8988T (cell line): ENCODE measurements at places on chromosomes 11 and 22.

DNA sequence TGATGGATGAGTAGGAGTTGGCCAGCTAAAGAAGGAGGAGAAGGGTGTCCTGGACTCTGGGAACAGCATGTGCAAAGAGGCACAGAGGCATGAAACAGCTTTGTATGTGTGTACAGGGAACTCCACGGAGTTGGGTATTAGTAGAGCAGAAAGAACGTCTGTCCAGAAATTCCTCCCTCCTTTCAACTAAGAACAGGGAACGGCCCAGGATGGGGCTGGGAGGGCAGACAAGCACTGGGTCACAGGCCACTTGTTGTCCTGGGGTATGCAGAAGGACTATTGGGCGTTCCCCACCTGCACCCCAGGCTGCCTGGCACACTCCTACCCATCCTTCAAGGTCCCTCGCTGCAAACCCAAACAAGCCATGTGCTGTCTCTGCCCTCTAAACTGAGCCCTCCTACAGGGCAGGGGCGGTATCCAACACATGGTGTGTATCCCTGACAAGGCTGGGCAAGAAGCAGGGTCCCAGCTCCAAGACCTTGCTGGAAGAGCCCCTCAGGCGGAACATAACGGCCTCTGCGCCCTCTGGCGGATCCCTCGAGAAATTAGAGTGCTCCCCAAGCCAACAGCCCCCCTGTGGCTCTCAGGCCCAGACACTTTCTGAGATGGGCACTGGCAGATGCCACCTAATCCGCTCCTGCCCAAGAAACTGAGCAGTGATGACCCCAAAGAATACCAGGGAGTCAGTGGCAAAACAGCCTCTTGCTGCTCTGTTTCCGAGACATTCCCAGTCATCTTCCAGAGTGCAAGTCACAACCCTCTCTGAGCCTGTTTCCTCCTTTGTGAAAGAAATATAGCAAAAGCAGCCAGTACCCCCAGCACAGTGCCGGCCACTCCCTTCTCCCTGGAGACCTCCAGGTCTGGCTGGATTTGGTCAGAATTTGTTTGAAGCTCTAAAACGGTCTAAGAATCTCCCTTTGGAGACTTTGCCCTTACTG, 1.6 kb upstream of the ELFN2 start:
- DNase-seq: peak; percentile 65

DNA sequence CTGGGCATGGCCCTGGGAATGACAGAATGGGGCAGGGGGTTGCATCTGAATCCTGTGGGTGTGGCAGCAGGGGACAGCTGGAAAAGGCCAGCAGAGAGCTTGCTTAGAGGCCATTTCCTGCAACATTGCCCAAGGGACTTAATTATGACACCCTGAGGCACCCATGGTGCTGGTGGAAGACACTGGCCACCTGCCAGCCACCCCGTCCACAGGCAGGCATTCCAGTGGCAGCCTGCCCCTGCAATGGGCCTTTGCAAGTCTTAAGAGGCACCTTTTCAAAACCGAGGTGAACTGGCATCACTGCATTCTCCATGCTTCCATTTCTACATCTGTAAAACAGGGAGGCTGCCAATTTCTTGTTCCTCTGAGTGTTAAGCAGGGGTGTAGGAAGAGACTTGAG, 21.6 kb upstream of the SUSD2 start:
- no peak for DNase-seq

DNA sequence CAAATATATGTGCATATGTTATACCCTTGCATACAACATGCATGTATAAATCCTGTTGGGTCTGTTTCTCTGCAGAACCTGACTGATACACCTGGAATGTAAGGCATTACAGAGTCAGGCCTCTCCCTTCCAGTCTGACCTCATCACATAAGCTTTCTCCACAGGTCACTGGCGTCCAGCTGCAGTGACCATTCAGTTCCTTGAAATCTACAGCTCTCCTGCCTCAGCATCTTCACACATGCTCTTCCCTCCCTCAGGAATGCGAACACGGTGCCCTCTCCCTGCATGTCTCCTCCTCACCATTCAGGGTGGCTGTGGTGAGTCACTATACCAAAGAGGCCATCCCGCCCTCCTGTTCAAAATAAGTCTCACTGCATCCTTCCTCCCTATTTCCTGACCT, 657.8 kb upstream of the B3GAT1 start:
- DNase-seq: no peak

DNA sequence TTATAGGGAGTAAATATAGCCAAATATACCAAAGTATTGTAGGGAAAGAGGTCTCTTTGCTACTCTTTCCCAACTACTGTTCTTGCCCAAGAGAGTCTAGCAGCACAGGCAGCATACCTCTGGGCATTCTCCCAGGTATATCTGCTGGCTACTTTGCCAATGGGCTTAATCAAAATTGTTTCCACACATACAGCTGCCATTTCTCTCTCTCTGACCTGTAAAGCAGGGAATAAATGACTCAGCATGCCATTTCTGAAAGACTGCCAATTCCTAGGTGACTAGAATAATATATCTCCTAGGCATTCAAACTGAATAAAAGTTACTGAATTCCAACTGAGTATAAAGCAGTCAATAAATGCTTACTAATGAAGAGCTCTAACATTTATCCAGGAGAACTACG, 44.6 kb downstream of the RDX start:
- DNase-seq: no peak

- no peak for DNase-seq
Measured at GRCh38 chr22:37058917-37059701, 7.6 kb downstream of the KCTD17 start.

GRCh38 chr11:72812604-72812966, 1.6 kb upstream of the ATG16L2 start:
- DNase-seq: no peak

DNA sequence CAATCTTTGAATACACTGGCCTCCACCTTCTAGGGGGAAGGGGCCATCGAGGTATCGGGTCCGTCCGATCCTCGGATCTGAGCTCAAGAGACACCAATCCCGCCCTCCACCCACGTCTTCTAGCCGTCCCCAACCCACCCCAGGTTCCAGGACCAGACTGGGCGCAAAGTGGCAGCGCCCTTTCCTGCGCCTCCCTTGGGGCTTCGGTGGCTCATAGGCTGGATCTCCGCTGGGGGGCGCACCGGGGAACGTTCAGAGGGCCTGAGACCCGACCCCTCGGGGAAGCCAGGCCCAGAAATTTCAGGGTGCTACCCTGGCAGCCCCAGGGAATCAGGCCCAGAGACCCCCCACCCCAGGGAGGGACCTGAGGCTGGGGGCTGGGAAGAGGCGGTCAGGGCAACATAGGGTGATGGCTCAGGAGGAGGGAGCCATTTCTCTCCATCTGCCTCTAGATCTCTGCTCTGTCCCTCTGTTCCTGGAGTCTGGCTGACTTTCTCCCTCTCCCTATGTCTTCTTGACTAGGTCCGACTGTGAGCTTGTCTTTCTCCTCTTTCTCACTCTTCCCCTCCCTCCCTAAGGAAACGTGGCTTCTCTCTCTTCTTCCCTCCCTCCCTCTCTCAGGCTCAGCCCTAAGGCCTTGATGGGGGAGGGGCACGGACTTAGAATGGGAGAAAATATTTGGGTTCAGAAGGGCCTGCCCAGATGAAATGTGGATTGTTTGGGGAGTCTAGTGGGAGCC, 1.1 kb downstream of the CREB3L1 start:
- peak; percentile 96 for DNase-seq

DNA sequence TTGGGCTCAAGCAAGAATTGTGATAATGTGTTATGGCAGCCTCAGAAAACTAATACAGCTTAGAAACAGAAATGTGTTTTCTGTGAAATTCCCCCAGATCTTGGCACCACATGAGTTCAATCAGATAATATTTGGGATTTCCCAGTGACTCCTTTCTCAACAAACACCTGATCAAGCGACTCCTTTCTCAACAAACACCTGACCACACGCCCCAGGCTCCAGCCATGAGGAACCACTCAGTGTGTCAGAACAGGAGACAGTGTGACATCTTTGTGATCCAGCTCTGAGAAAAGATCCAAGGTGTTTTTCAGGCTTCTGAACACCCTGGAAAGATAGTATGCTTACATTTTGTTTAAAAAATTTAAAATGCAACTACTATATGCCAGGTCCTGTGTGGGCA, 1.9 kb upstream of the UVRAG start:
- DNase-seq: no peak

GRCh38 chr11:10392095-10393079, 62.7 kb upstream of the AMPD3 start:
- no peak for DNase-seq

- no peak for DNase-seq
Measured at GRCh38 chr22:32533265-32534111, 58.9 kb downstream of the FBXO7 start.

DNA sequence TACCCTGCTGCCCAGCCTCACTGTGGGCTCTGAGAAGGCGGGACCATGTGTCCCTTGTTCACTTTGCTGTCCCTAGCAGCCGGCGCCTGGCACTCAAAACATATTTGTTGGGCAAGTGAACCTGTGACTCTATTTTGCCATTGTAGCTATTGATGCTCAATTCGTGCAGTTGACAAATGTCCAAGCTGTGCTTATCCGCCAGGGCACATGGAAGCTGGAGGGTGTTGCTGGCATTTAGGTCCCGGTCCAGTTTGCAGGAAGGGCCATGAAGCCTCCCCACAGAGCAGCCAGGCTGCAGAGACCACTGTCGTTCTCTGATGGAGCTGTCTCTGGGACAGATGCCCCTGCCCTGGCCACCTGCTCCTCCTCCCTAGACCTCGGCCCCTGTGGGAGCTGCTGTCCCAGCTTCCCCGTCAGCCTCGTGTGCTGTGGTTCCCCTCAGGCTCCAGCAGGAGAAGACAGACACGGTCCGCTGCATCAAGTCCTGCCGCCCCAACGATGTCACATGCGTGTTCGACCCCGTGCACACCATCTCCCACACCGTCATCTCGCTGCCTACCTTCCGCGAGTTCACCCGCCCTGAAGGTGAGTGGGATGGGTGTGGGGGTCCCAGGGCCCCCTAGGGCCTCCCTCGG, 71.5 kb downstream of the FBLN1 start:
- DNase-seq: no peak

DNA sequence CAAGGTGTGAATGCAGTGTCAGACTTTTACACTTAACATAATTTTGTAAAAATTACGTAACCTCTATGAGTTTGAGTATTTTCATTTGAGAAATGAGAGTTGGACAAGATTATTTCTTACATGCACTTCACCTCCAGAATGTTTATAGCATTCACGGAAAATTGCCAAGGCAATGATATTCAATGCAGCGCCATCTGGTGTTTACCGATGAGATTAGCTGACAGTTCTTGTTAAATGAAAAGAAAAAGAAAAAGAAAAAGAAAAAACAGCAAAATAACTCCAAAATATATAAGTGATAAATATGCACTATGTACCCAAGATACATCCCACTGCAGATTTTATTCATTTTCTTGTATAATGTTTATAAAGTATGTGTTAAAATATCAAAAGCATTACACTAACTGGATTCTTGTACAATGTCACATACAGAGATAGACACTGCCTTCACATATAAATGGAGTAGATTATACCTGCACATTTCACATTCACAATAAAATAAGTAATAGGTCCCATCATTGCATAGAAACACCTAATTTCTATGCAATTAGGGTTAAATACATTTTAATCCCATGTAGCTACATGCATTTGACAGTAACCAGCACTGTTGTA, 976.3 kb upstream of the FAT3 start:
- DNase-seq: no peak

- no peak for DNase-seq
Measured at GRCh38 chr22:33314316-33314715, 256.1 kb upstream of the SYN3 start.

DNA sequence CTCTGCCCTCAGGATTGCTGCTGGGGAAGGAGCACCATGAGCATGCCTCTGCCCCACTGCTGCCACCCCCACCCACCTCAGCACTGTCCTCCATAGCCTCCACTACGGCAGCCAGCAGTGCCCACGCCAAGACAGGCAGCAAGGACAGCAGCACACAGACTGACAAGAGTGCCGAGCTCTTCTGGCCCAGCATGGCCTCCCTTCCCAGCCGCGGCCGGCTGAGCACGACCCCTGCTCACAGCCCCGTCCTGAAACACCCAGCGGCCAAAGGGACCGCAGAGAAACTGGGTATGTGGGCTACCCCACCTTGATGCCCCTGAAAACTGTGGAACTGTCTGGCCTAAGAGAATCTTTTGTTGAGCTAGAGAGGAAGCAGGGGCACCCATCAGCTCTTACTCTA, 101.0 kb downstream of the AMOTL1 start:
- no peak for DNase-seq

DNA sequence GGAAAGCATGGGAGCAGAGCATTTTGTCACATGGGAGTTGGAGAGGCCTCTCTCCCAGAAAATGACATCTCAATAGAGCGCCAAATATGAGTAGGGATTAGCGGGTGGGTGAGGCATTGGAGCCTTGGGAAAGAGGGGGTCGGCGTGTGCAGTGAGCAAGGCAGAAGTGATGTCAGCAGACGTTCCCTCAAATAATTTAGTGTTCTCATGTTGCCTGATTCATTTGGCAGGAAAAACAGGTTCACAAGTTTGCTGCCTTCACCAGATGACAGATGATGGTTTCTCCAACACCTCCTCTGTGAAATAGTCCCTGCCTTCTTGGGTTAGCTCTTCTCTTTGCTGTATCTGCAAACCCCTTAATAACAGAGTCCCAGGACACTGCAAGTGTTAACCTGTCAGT, 118.5 kb upstream of the ARHGAP20 start:
- no peak for DNase-seq

DNA sequence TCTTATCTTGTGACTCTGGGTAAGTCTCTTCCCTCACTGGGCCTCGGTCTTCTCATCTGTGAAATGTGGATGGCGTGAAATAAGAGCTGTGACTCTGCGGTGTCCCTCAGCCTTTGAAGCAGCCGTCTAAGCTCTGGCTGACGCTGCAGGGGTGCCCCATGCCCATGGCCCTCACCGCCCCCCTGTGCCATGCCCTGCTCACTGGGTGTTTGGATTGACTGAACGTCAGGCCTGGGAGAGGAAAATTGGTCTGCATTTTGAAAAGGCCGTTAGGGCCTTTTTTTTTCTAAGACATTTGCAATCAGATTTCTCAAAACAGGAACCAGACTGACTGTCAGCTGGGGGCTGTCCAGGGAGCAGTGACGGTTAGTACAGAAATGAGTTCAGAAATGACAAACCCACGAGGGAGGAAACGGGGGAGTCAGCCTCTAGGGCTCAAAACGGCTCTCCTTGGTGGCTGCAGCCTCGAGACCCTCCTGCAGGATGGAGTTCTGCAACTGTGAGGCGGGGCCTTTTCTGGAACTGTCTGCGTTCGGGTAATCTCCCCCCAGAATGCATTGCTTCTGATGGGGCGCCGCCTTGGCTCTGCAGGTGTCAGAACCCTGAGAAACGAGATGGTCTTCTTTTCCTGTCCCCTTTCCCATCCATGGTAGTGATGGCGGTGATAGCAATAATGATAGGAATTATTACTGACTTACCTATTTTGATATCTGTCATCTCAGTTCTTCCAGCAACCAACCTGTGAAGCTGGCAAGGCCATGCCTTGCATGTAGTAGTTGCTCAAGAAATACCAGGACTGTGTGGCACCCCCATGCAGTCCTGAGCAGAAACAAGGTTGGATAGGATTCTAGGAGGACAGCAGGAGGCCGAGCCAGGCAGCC, 2.0 kb downstream of the GRK2 start:
- no peak for DNase-seq

GRCh38 chr11:73002214-73002613, 139.9 kb downstream of the FCHSD2 start:
- no peak for DNase-seq
